ENCODE measurements at places on chromosomes 2 and 18.

GRCh38 chr2:122530814-122531213, 775.4 kb downstream of the TSN start:
- no peak for DNase-seq

DNA sequence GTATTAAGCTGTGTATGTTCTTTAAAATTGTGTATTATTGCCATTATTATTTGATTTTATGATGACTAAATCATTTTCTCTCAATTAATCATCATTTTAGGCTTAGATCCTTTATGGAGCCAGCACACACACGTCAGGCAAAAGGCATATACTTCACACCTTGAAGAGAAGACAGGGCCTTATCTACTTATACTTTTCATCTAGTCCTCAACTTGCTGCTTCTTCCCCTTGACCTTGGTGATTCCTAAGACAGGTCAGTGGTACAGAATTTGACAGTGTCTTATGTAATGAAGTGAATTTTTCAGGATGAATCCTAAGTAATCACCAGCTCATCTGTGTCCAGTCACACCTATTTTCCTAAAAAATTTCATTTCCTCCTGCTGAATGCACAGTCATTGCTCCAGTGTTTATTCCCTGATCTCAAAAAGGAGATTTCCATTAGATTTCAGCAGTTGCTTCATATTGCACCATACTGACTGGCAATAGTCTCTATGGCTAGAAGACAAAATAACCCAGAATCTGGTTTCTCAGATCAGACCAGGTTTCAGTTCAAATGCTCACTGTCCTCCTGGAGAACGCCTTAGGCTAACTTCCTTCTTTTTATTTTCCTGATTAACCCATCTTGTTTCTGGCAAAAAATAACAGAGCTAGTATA, 235.7 kb downstream of the PTH2R start:
- no peak for DNase-seq

DNA sequence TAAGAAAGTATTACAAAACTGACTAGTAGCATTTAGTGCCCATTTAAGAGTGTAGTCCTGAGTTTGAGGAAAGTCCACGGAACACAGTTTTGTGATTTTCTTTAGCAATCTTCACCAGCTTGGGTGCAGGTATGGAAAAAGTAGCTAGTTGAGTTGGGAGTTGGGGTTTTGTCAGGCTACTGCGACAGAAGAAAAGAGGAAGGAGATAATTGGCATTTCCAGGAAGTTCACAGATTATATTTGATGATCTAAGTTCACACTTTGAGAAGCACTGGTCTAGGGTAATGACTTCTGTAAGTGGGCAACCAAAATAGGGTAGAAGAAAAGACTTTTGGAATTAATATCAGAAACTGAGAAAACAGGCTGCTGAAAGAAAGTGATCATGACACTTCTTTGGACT, 52.1 kb downstream of the VIL1 start:
- no peak for DNase-seq

- DNase-seq: no peak
These were observed 42.8 kb upstream of the RAB31 start for GRCh38 chr18:9665314-9665713.

GRCh38 chr18:76056471-76057110, 438.5 kb downstream of the ZNF516 start:
- no peak for DNase-seq

- DNase-seq: no peak
These were observed 122.5 kb downstream of the FOXI3 start for GRCh38 chr2:88329815-88330603.

GRCh38 chr2:74985978-74986609, 27.7 kb downstream of the POLE4 start:
- no peak for DNase-seq

DNA sequence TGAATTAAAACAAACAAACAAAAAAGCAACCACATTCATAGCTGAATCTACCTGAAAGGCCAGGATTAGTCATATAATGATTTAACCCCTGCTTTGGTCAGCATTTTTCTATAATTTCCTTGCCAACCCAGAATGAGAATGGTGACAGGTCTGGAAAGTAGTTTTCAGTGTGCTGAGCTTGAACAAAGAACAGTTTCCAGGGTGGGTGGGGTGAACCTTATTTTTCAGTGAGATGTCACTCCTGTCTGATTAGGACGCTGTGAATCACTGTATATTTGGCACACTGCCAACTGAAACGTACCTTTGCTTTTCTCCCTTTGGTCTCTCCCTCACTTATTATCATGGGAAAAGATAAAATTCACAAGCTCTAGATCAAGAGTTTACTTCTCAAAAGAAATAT, 35.0 kb upstream of the DSC1 start:
- no peak for DNase-seq

- no peak for DNase-seq
These were observed 162.6 kb downstream of the PDE11A start for GRCh38 chr2:177909962-177910361.

- DNase-seq: no peak
These were observed 335.7 kb upstream of the CDH7 start for GRCh38 chr18:65415098-65415497.

GRCh38 chr18:24023185-24023814, 8.7 kb downstream of the TTC39C start:
- no peak for DNase-seq

DNA sequence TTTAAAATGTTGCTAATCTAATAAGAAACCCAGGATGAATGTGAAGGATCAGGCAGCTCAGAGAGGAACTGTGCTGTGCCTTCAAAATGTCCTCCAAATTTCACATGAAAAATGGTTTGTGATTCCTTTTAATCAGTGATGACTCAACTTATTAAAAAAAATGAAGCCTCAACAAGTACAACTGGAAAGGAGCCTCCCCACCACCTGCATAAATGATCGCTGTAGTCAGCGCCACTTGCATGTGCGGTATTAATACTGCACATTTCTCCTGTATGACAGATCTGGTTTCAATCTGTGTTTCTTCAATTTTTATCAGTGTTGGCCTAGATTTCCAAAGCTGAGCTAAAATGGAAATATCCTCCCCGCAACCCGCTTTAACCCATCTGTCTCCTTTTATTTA, 115.0 kb upstream of the TMEM200C start:
- no peak for DNase-seq

- DNase-seq: no peak
These were observed 110.9 kb downstream of the STK39 start for GRCh38 chr2:168136392-168136977.

- DNase-seq: no peak
These were observed 154.5 kb downstream of the RTN4 start for GRCh38 chr2:54895730-54896129.

DNA sequence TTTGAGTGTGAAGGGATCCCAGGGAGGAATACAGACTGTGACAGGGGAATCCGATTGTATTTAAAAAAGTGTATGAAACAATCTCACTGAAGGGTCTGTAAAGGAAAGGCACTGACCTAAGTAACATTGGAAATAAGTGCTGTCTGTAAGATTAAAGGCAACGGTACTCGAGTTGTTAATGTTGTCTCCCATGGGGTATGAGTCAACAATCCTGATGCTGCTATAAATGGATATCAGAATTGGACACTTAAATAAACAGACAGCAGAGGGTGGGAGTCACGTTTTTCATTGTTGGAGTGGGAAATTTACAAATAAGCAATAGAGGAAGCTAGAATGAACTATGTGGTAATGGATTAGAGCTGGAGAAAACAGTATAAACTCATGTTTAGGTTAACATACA, 452.4 kb upstream of the RGPD4 start:
- DNase-seq: no peak

DNA sequence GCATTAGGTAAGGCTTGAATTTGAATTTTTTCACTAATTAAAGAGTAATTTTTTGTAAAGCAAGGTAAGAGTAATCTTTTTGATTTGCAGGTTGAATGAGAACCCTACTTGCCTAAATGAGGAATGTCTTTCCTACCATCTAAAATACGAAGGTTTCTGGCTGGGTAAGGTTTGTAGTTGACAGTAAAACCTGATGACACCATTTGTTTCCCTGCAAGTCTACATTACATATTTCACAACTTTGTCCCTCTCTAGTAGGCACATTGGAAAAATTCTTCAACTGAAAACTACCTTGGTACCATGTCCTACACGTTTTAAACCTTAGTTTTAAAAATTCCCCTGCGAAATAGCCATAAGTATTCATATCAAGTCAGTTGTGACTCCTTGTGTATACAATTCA, 9.4 kb downstream of the HNRNPA3 start:
- DNase-seq: no peak

DNA sequence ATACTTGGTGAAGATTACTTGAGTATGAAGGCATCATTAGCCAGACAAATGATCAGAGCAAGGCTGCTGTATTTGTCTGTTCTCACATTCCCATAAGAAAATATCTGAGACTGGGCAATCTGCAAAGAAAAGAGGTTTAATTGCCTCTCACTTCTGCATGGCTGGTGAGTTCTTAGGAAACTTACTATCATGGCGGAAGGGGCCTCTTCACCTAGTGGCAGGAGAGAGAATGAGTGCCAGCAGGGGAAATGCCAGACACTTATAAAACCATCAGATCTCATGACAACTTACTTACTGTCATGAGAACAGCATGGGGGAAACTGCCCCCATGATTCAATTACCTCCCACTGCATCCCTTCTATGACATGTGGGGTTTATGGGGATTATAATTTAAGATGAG, 452.3 kb downstream of the GALR1 start:
- DNase-seq: no peak

GRCh38 chr2:8535821-8536685, 145.8 kb upstream of the ID2 start:
- DNase-seq: peak; percentile 61

GRCh38 chr2:230757476-230757875, 44.8 kb downstream of the CAB39 start:
- DNase-seq: no peak

- no peak for DNase-seq
These were observed 7.1 kb downstream of the ADCY3 start for GRCh38 chr2:24912986-24913385.

- no peak for DNase-seq
These were observed 6.8 kb upstream of the EFHD1 start for GRCh38 chr2:232626584-232626983.
